ENCODE measurements at places on chromosomes 11 and 22. TPM values are rescaled to one million over a fixed set of nuclear protein-coding genes. Genes with fewer than 3 reads are reported as not detected.

DNA sequence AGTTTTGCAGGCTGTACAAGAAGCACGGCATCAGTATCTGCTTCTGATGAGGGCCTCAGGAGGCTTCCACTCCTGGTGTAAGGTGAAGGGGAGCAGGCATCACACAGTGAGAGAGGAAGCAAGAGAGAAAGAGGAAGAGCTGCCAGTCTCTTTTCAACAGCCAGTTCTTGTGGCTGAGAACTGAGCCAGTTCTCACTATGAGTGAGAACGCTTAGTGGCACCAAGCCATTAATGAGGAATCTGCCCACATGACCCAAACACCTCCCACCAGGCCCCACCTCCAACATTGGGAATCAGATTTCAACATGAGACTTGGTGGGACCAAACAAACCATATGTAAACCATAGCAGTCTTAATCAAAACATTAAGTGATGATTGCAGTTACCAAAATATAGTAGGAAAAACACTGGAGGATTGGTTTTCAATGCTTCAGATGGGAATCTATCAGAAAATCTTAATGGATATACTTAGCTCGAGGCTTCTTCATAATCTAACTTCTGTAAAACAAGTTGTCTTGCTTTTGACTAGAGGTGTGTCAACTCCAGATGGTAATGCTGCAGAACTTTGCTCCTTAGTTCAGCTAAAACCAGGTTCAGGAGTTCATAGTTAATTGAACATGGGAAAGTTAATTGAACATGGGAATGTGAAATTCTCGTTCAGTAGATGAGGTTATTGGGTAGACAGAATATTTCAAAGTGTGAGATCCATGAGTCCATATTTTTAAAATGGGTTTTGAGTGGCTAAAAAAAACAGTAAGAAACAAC, 12.2 kb downstream of the FAR1 start:
- no peak for DNase-seq

DNA sequence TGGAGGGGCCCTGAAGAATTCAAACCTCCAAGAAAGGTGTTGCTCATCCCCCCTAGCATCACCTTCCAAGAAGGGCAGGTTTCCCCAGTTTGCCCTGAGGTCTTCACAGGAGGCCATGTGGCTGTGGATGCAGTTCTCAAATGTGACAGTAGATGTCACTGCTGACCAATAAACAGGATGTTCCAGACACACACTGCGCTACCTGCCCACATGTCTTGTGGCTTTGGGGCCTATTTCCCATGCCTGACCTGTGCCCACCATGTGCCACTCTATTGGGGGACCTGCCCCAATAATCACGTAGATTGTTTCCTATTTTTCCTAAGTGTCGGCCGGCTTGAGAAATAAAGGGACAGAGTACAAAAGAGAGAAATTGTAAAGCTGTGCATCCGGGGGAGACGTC, 4.5 kb downstream of the GSTT2 start:
- peak; percentile 9 for DNase-seq

DNA sequence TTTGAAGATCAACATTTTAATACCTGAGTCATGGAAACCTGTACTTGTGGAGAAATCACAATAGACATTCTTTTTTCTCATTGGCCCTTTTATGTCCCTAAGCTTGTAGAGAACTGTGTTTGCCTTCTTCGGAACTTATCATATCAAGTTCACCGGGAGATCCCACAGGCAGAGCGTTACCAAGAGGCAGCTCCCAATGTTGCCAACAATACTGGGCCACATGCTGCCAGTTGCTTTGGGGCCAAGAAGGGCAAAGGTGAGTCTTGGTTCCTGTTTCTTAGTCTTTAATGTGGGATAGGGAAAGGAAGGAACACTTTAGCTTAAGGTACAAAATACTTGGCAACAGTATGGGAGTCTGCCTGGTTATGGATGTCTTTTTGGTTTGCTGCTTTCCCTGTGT, 44.2 kb downstream of the CTNND1 start:
- DNase-seq = no peak

DNA sequence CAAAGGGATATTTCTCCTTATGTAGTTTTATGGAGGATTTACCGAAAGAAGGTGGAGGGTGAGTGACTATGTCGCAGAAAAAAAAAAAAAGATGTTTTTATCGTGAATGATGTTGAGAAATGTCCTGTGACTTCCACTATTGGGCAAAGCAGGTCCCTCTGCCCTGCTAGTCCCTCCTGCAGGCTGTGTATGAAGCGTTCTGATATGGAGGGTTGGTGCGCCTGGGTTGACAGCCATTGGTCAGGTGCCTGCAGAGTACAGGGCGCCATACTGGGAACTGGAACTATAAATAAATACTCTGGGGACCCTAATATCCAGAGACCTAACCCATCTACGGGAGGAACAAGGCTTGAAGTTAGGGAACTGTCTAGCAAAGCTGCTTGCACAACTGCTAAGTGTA, 1.5 kb downstream of the IL17RA start:
- no peak for DNase-seq

- peak; percentile 4 for DNase-seq
Measured at GRCh38 chr11:101617735-101618332, 34.0 kb upstream of the TRPC6 start.

- DNase-seq = no peak
Measured at GRCh38 chr22:38754751-38755154, 1.0 kb downstream of the SUN2 start.

DNA sequence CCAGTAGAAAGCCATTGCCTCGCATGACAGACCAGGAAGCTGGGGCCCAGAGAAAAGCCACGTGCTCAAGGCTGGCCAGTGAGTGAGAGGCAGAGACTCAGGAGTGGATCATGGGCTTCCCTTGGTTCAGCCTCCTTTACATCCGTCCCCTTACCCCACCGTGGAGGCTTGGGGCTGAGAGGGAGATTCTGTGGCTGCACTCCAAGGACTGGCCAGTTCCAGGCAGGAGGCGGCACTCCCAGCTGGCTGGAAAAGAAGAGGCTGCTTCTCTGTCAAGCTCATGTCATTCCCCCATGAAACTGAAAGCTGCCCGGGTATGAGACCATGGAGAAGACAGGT, 6.6 kb upstream of the ASCL2 start:
- no peak for DNase-seq

Gene TMPRSS6
- polyA plus RNA-seq = 0.21 TPM

Gene CEND1
- 0.29 TPM for polyA plus RNA-seq

- DNase-seq = no peak
Measured at GRCh38 chr11:83427501-83427900, 141.3 kb upstream of the CCDC90B start.

DNA sequence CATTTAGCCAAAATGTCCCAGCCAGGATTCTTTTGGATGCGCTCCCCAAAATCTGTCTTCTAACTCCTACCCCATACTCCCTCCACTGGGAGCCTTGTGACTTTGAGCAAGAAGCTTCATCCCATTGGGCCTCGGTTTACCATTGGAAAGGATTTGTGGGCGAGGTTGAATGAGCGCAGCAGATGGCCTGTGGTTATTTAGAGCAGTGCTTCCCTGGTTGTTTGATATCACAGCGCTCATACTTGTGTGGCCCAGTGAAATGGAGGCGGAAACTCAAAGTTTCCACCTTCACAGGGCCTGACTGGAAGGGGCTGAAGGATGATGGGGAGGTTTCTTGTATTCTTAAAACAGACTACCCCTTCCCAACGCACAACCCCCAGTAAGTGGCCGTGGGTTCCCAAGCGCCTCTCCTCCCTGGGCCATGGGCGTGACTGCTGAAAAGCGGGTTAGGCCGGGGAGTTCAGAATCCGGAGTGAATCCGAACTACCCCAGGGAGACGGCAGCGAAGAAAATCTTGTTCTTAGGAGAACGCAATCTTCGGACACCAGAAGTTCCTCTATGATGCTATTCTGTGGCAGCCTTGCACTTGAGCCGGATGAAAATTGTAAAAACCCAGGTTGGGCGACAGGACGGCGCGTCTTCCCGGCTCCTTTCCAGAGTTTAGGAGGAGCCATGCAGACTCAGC, 1.2 kb upstream of the ATF4 start:
- no peak for DNase-seq

DNA sequence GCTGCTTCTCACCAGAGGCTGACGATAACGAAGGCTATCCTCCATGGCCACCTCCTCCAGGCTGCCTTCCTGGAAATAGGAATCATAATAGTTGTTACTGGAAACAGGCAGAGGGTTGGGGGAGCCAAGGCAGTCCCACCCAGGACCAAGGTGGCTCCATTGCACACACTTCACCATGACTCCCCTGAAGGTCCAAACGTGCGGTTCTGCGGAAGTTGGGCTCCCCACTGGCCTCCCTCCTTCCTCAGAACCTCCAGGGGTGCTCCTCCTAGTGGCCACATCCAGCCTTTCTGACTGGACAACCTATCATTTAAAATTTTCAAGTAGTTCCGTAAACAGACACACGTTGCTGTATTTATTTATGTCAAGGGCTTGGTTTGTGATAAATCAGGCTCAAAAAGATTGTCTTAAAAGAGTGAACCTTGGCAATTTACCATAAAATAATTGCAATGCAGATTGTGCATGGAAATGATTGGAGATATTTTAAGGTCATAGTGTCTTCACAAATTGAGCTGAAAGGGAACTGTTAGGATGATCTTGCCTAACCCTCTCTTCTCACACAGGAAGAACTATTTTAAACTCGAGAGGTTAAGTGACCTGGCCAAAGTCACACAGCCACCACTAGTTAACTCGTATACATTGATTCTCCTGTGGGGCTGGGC, 1.4 kb upstream of the TCN2 start:
- DNase-seq = no peak

Gene OR52E8
- not detected for polyA plus RNA-seq

Gene ELF5
- polyA plus RNA-seq = 54.5 TPM

DNA sequence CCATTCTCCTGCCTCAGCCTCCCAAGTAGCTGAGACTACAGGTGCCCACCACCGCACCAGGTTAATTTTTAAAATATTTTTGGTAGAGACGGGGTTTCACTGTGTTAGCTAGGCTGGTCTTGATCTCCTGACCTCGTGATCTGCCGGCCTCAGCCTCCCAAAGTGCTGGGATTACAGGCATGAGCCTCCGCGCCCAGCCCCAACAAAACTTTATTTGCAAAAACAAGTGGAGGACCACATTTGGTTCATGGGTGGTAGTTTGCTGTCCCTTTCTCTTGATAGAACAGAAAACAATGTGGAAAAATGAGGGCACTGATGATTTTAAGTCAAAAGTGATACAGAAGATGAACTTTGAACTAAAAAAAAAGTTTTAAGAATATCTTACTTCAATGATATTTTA, 121.8 kb upstream of the SERPIND1 start:
- no peak for DNase-seq
